ENCODE measurements at places on chromosomes 6 and 20.

DNA sequence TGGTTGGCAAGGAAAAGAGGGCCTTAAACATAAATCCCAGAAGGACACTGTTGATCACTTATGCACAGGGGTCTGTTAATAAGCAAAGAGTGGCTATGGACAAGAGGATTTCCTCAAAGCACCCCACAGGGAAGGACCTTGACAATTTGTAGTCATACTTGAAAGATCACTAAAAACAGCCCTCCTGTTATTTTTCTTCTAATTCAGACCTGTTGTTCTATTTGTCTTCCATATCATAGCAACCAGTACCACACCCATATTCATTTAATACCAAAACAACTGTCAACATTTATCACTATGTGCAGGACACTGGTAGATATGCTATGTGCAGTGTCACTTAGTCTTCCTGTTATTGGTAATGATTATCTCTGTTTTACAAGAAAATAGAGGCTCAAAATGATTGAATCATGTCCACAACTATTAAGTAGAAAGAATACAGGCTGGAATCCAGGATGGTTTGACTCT lies 3.2 kb upstream of the DYNLRB1 start:
- no peak for DNase-seq

DNA sequence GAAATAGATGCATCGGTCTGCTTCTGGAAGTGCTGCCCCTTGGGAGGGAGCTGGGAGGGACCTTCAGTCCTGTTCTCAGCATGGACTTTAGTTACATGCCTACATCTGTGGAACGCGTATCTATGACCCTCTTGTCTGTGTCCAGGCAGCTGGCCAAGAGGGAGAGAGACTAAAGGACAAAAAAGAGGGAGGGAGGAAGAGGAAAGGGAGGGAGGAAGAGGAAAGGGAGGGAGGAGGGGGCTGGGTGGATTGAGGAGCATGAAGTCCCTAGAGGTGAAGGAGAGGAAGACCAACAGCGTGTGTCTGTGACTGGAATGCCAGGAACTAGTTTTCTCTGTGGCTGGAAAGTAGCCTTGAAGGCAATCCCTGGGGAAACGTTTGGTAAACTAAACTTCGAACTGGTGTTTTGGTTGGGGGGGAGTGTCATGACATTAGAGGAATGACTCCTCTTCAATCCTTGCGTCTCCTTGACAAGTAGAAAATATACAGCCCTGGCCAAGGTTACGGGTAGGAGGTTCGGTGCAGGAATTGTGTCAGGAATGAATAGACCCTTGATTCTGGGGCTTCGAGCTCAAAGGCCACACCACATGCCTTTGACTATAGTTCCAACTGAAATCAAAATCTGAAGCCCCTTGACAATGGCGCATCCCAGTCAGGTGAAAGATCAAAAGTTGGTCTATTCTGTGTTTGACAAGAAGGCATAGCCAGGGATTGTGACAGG lies 52.0 kb upstream of the PLEKHG1 start:
- DNase-seq: no peak

- DNase-seq: no peak
Observed at GRCh38 chr6:79717989-79718388, 86.9 kb downstream of the SH3BGRL2 start.

GRCh38 chr6:52243282-52243893 lies 912 bp downstream of the IL17F start:
- DNase-seq: no peak

DNA sequence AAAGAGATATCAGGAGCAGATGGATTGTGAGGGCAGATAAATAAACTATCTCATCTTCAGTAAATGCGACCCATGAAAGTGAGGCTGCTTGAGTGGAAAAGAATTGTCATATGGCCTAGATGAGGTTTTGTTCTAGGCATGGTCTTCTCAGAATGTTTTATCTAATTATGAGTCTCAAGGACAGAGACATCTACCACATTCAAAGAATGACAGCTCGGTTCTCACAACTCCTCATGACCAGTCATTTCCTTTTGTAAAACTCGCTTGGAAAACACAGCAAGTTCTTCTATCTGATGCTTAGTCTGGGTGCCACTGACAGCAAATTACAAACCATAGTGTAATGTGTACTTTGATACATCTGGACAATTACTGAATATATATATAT lies 140.5 kb downstream of the CCDC170 start:
- peak; percentile 34 for DNase-seq

DNA sequence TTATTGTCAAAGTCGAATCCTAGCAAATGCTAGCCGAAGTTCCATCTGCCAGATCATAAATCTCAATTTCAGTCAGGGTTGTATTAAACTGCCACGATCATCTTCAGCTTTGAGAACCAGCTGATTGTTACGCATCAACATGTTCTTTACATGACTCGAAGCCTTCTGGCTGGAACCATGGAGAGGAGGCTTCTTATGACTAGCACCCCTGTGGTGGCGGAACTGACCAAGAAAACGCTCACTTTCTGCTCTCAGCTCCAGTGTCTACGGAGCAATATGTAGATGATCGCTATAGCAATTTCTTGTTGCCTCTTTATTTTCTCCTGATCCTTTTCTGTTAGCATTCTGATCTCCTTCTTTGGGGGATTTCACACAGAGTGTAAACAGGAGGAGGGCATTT lies 479.4 kb upstream of the SLC35B3 start:
- no peak for DNase-seq

- no peak for DNase-seq
Observed at GRCh38 chr6:44738601-44739146, 351.2 kb downstream of the CDC5L start.

- no peak for DNase-seq
Observed at GRCh38 chr6:82144007-82144851, 103.3 kb downstream of the IBTK start.

DNA sequence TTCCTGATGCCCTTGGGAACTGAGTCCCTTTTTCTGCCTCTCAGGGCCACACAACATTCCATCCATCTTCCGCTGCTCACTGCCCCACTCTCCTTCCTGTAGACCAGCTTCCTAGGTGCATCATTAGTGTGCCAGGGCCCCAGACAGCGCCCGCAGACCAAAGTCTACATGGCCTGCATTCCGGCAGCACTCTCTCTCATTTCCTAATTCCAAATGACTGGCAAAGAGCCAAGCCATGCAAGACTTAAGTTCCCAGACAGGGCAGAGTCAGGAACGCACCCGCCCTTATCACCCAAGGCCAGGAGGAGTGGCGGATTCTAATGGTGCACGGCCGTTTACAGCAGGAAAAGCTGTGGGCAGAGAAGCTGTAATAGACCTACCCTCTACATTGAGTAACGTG lies 159.8 kb upstream of the ARID1B start:
- no peak for DNase-seq

- DNase-seq: no peak
Observed at GRCh38 chr6:127980996-127981395, 80.1 kb upstream of the THEMIS start.

- DNase-seq: peak; percentile 41
Observed at GRCh38 chr6:46221222-46221793, 50.5 kb upstream of the ENPP5 start.

DNA sequence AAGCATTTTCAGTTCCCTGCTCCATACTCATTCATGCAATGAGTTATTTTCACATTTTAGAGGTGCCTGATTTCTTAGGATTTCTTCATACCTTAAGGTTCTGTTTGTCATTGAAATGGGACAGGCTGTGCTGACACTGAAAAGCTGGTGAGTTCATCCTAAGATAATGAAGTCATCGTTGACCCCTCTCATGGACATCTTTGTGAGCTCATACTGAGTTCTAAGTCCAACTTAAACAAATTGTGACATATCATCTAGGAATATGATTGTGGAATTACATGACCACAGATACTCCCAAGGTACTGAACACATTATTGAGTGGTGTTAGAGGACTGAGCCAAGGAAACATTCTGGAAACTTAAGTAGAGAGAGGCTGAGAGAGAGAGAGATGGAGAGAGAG lies 224.8 kb upstream of the JAG1 start:
- no peak for DNase-seq

- DNase-seq: no peak
Observed at GRCh38 chr6:31592396-31592771, 422 bp downstream of the NCR3 start.

DNA sequence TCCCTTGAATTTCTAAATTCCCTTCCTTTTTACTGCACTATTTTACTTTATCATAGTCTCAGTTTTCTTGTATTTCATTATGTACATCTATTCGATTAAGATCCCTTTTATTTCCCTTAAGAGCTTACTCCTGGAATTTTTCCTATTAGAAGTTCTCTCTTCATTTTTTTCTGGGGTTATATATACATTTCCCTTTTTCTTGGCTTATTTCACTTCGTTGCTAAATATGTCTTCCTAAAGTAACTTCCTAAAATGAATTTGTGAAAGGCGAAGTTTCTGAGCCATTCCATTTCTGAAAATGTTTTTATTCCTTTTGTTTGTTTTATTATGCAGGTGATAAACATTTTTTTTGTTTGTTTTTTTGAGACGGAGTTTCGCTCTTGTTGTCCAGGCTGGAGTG lies 5.9 kb upstream of the CD109 start:
- no peak for DNase-seq

DNA sequence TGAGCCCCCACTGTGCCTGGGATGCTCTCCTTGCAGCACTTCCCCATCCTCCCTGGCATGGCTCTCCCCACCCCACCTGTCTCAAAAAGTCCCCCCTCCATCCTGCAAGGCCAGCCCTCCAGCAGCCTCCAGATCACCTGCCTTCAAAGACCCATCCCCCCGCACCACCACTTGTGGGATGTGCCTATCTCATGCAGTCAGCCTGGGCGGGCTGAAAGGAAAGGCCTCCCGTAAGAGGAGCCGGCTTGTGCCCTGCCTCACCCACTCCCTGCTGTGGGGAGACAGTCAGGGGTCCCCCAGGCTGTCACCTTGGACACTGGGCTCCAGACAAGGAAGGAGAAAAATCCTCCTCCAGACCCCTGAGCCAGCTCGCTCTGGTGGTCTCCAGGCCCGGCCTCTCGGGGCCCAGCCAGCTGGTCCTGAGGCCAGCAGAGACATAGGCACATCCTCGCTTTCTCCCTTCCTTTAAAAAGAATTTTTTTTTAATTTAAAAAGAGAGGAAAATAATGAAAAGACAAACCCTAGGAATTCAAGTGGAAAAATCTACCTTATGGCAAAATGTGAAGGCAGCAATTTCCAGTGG lies 77.3 kb downstream of the GRM4 start:
- DNase-seq: no peak

- DNase-seq: peak; percentile 24
Observed at GRCh38 chr20:50346374-50347283, 156.0 kb downstream of the CEBPB start.

GRCh38 chr20:56974499-56975250 lies 291.8 kb downstream of the BMP7 start:
- DNase-seq: peak; percentile 45

DNA sequence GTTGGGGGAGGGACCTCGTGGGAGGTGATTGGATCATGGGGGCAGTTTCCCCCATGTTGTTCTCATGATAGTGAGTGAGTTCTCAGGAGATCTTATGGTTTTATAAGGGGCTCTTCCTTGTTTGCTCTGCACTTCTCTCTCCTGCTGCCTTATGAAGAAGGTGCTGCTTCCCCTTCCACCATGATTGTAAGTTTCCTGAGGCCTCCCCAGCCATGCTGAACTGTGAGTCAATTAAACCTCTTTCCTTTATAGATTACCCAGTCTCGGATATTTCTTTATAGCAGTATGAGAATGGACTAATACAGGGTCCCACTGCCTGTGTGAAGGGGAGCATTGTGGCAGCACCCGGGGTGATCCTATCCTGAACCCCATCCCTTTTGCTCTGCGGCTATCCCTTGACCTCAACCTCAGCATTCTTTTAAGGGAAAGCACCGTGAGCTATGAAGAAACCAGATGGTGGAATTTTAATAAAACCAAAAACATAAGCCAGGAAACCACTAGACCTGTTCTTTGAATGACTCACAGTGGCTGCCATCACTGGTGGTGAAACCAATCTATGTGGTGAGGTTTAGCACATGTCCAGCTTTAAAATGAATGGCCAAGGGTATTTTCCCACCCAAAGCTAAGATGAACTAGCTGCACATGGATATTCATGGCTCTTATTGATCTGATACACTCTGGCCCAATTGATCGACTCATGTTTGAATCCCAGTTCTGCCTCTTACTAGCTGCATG lies 62.2 kb downstream of the ZDHHC14 start:
- DNase-seq: peak; percentile 76
